Activated CD8-positive, alpha-beta memory T cell treated with anti-CD3 and anti-CD28 coated beads, Interleukin-2, amount 50 U/mL, for 48 hours (primary cell): ENCODE measurements at places on chromosomes 2 and 18.

- peak; percentile 84 for DNase-seq
These were observed 378 bp upstream of the IAH1 start for GRCh38 chr2:9473985-9474360.

DNA sequence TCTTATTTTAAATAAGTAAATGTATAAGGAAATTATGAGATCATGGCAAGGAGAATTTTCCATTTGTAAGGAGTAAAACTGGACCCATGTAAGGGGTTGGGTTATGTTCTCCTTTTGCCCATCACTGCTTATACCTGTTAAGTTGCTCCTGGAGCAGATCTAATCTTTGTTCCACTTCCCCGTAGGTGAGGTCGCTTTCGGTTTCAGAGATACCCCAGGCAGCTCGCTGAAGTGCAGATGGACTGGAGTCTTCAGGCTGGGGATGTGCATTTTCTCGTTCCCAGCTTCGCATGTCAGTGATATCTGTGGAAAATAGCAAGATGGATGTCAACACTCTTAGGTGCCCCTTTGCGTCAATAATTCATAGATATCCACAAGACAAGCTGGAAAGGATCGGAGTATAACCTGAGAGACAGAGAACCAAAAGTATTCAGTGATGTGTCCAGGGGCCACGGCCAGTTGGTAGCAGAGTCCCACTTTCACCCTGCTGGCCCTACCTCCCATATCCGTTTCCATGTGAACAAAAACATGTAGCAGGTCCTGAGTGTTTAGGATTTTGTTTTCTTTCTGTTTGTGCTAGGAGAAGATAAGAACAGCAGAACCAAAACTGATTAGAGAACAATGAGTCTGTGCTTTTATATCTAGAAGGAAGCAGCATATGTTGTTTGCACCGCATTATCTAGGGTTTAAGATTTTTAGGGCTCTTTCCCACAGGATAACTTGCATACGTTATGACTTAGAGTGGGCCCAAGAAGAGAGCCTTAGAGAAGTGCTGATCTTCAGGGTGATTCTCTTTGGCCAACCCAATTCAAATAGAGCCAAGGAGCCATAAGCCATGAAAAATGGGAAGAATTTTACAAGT, 36.0 kb downstream of the GCA start:
- no peak for DNase-seq

DNA sequence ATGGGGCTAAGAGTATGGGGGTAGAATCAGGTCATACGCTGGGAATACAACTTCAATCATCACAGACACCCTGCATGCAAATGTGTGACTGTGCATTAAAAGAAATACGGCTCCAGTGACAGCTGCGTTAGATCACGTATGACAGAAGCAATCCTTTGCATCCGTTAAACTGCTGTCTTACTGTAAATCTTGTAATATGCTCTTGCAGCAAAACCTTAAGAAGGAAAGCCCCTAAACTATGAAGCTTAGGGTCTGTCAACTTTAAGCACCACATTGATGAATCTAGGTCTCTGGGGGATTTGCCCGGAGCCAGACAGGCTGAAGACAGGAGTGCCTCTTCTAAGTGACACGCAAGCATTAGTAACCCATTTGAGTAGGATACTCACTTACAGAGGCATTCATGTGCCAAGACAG, 84.7 kb upstream of the EML6 start:
- DNase-seq, result no peak

DNA sequence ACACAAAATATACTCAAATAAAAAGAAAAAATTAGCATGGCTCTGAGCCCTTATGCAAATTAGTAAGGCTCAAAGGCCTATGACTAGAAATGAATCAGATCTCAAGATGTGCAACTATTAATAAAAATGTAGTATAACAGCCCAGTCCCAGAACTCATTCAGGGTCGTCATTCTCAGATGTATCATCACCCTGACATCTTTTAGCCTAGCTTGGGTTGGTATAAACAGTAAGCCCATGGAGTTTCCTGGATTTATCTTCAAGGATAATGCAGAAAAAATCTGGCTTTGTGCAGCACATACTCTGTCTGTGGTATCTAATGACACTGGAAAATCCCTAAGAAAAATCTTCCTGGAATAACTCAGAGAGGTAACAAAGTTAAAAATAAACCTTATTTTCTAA, 239.3 kb downstream of the ZNF385B start:
- no peak for DNase-seq

DNA sequence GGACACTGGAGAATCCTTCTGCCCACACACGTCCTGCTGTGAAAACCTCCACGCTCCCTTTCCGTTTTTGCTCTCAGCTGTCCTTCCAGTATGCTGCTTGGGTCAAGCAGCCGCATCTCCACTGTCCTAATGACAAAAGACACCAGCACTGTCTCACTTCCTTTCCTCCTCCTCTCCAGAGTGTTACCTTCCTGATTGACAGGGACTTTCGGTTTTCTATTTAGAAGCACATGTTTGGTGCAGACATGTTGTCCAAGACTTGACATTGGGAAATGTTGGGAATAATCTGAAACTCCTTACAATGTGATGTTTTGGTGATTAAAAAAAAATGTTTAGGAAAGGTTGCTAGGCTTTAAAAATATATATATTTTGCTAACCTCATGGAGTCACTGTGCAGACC, 226.6 kb downstream of the FAM210A start:
- DNase-seq, result no peak

GRCh38 chr2:233005096-233005495, 8.0 kb downstream of the NGEF start:
- no peak for DNase-seq

- no peak for DNase-seq
These were observed 41.7 kb downstream of the SUMO1 start for GRCh38 chr2:202196727-202197126.
